ENCODE measurements at places on chromosomes 1 and 21.

DNA sequence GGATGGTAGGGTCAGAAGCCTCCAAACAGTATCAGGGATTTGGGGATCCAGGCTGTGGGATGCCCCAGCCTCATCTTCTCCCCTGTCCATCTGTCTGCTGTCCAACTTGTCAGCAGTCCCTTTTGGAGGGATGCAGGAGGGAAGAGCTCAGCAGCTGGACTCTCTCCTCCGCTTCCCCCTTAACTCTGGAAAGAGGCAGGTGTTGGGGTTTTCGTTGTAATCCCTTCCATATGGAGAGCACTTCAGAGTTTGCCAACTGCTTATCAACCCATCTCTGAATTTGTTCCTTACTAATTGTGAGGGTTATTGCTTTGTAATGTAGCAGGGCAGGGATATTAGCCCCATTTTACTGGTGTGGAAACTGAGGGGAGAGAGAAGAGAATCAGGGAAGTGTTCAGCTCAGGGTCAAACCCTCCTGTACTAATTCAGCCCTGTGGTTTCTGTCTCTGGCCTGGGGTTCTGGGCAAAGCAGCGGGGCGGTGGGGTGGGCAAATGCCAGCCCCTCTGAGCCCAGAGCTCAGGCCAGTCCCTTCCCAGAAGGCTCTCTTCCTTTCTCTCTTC is 3.2 kb downstream of the CITED4 start:
- no peak for DNase-seq

DNA sequence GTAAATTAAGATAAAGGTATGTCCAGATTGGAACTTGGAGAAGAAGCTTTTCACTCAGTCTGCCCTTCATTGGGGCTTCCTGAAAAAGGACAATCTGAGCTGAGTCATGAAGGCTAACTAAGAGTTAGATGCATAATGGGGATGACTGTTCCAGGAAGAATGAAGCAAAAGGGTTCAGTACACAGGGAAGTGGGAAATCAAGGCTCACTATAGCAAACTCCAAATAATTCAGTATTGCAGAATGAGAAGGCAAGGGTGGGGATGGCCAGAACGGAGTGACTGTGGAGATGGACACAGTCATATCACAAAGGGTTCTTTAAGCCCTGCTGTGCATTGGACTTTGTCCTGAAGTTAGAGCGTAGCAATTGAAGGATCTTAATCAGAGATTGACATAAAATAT is 158.3 kb downstream of the FGGY start:
- DNase-seq: no peak

DNA sequence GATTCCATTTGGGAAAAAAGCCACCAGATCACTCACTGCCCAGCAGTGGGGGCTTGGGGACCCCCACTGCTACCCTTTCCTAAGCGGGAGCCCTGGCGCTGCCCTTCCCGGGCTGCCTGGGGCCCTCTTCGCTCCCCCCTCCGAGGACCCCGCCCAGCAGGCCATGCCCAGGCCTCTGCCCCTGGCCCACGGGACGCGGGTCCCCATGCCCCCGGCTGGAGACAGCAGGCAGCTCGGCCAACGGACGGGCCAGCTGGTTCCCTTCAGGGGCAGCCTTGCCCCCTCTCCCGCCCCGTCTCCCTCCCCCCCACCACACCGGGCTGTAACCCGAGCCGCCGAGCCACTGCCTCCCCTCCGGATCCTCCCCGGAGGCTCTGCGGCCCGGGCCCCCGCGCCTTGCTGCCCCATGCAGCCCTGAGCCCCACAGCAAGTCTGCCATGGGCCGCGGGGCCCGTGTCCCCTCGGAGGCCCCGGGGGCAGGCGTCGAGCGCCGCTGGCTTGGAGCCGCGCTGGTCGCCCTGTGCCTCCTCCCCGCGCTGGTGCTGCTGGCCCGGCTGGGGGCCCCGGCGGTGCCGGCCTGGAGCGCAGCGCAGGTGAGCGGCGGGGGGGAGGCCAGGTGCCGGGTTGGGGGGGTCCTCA is at the start of gene MMP23B:
Gene MMP23B, plus strand, starts transcription at position 392 of the 639 bp plus-strand sequence. Its CDS starts 46 bp downstream, at position 438.
- DNase-seq: no peak

- DNase-seq: no peak
These were observed 28.3 kb downstream of the KIRREL1 start for GRCh38 chr1:158021721-158022120.

- no peak for DNase-seq
These were observed 11.5 kb downstream of the LRP8 start for GRCh38 chr1:53316424-53316765.

DNA sequence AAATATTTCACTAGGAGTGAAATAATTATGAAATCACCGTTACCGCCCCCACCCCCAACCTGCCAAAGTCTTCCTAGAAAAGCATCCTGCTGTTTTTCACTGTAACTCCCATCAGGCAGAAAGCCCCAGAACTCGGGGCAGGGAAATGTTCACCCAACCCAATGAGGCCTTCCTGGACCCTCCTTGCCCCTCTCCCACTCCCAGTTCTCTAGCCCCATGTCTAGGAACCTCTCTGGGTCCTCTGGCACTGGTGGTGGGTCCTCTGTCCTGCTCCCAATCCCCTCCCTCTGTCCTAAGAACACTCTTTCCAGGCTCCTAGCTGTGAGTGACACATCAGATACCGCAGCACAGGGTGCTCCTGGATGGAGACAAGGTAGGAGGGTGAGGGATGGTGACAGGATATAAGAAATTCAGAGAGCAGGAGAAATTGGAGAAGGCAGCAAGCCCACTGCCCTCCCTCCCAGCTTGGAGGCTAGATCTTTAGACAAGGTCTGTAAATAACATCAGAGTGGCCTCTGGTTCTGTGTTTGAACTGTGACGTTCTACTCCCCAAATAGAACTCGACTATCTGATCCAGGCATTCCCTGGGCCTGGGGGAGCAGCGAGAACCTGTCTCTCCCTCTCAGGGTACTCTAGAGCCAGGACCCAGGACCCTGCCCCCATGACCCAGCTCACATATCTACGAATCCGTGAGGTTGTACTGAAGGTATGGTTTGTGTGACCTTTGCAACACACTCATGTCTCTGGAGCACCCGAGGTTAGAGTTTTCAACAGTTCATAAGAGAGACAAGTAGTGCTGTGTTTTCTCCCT is 23.3 kb upstream of the BTG2 start:
- DNase-seq: no peak

- DNase-seq: no peak
These were observed 135.2 kb downstream of the NTPCR start for GRCh38 chr1:233085566-233085965.

- no peak for DNase-seq
These were observed 2.5 kb downstream of the SEMA4A start for GRCh38 chr1:156155756-156156510.

DNA sequence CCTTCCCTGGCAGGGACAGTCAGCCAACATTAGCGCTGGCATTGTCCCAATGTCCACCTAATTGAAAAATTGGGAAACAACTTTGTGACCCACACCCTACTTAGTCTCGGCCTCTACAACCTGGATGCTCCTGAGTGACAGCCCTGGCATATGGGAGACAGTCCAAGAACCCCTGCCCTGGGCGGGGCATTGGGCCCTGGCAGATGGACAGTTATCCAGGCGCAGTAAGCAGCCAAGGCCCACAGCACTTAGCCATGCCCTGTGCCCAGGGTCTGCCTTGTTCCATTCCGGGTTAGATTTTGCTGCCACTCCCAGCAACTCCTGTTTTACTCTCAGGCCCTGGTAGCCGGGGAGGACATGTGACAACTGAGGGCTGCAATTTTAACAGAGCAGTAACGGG is 50.3 kb downstream of the NFASC start:
- DNase-seq: no peak

- DNase-seq: no peak
These were observed 212.7 kb upstream of the SAMSN1 start for GRCh38 chr21:14758849-14759248.

DNA sequence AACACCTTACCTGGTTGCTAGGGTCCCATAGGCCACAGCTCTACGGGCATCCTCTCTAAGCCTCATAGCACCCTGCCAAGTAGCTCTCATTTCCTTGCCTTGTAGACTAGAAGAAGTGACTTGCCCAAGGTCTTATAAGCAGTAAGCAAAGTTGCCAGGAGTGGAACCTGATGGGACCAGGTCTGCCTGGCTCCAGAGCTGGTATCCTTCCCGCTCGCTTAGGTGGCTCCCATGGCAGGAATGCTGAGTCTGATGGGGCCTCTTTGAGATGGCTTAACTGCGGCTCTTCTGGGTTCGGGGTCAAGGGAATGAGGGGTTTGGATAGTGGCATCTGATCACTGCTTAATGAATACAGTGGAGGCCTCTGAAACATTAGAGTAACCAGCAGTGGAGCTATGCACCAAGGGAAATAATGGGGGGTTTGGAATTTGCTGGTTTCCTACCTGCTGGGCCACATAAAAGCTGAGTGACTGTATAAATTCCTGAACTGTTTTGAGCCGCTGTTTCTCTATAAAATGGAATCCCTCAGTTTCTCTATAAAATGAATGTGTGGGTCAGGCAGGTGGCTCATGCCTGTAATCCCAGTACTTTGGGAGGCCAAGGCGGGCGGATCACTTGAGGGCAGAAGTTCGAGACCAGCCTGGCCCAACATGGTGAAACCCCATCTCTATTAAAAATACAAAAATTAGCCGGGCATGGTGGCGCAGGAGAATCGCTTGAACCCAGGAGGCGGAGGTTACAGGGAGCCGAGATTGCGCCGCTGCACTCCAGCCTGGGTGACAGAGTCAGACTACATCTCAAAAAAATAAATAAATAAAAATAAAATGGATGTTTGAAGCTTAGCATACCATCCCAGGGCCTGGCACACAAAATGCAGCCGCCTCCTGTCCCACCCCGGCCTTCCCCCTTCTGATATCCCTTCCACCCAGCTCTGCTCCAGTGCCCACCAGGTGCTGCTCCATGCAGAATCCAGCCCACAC is 12.4 kb downstream of the FAM151A start:
- DNase-seq: no peak

GRCh38 chr1:224185208-224185607 is 2.2 kb downstream of the DEGS1 start:
- no peak for DNase-seq

DNA sequence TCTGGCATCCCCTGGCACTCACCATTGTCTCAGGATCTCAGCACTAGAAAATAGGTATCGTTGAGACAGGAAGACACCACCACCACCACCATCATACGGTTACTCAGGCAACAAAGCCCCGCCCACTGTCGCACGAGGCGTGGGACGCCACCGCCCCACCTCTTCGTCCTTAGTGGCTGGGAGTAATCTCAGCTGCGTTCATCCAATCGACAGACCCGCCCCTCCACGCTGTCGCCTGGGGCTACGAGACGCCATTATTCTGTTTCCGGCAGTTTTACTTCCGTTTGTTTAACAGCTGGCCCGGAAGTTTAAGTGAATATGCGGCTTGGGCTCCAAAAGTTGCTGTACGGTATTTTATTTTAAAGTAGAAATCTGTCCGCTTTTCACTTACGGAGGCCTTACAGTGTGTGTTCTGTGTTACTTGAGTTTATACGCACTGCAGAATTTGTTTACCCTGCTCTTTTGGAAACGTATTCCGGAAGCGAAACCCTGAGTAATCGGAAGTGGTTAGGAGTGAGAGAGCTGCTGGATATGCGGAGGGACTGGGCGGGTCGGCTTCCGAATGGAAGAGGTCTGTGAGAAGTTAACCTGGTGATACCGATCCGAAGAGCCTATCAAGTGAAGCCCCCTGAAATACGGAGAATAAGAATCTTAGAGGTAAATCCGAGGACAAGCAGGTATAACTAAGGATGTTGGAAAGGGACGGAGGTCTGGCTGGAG is at the start of the genes BLZF1 and NME7:
Gene BLZF1, plus strand, starts transcription at position 510 of the 720 bp plus-strand sequence. CDS start 1,328 bp downstream, outside the sequence.
Gene NME7, minus strand, starts transcription at position 112 of the 720 bp plus-strand sequence. Its CDS starts 87 bp downstream, at position 25.
- DNase-seq: peak; percentile 96

DNA sequence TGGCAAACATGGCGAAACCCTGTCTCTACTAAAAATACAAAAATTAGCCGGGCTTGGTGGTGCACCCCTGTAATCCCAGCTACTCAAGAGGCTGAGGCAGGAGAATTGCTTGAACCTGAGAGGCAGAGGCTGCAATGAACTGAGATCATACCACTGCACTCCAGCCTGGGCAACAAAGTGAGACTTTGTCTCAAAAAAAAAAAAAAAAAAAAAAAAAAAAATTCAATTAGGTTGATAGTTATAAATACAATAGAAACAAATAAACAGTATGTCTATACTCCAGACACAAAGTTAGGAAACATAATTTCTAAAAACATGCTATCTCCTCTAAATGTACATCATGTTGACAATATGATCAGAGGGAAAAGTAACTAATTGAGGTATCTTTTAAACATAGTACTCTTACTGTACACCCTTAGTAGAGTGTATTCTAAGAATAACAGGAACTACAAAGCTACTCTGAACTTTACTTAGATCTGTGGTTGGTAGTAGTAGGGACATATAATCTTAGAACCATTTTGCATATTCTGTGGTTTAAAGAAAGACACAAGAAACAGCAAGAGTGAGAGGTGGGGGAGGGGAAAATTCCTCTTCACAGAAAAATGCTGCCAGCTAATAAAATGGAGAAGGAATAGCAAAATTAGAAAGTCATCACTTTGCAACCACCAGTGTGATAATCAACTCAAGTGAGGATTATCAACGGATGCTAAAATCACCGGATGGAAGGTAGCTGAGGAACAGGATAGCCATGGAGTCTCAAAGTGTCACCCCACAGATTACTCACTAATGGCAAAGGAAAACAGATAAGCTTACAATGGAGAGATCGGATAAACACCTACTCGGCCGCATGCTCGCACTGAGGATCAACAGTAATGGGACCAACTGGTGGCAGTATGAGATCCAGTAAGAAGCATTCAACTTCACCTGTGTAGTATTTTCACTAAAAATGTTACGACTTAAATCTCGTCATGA is 35.0 kb downstream of the MTOR start:
- DNase-seq: no peak

GRCh38 chr1:42657981-42658876 is at the start of gene PPIH:
PPIH (plus strand) TSS chr1:42658423; CDS start chr1:42658447, 24 bp downstream.
- DNase-seq: peak; percentile 94

DNA sequence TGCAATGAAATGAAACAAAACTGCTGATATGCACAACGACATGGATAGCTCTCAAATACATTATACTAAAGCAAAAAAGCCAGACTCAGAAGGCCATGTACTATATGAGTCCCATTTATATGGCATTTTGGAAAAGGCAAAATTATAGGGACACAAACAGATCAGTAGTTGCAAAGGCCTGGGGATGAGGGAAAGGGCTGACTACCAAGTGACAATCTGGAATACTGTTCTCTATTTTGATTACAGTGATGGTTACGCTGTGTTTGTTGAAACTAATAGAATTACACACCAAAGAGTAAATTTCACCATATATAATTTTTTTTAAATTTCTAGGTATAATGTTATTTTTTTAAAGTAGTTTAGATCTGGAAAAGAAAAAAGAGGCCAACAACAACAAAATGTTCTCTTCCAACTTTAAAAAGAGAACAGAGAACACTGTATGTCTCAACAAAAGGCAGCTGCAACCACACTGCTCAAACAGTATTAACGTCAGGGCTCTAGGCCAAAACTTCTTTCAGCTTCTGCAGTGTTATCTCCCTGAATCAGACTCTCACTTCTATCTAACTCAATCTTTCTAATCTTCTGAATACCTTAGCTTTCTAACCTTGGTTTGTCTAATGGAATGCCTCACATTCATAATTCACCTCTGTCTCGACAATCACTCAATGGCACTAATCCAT is 75.8 kb downstream of the FOXJ3 start:
- DNase-seq: no peak

Measured in substantia nigra (tissue), 51 donors.